Stimulated activated CD8-positive, alpha-beta memory T cell treated with anti-CD3 and anti-CD28 coated beads, Interleukin-15, amount 100 ng/mL, for 48 hours (primary cell): ENCODE measurements at places on chromosomes 2 and 18.

GRCh38 chr18:3791238-3791637 is 341.3 kb downstream of the TGIF1 start:
- no peak for DNase-seq

- DNase-seq: no peak
These were observed 218.4 kb upstream of the VRK2 start for GRCh38 chr2:57828221-57828620.

DNA sequence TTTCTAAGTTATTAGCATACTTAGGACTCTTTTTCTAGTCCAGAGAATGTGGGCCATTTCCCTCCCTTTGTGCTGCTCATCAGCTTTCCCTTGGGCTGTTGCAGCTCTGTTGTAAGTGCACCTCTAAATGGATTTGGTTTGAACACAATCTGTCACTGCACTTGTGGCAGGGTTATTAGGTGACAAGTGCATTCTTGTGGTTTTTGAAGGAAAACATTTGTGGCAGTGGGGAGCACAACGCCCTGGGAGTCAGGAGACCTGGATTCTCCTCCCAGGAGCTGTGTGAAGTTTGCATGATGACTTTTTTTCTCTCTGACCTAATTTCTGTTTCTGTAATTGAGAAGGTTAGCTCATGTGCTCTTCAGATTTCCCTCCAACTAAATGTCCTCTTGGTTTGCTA is 630.9 kb upstream of the FAM98A start:
- DNase-seq: no peak

DNA sequence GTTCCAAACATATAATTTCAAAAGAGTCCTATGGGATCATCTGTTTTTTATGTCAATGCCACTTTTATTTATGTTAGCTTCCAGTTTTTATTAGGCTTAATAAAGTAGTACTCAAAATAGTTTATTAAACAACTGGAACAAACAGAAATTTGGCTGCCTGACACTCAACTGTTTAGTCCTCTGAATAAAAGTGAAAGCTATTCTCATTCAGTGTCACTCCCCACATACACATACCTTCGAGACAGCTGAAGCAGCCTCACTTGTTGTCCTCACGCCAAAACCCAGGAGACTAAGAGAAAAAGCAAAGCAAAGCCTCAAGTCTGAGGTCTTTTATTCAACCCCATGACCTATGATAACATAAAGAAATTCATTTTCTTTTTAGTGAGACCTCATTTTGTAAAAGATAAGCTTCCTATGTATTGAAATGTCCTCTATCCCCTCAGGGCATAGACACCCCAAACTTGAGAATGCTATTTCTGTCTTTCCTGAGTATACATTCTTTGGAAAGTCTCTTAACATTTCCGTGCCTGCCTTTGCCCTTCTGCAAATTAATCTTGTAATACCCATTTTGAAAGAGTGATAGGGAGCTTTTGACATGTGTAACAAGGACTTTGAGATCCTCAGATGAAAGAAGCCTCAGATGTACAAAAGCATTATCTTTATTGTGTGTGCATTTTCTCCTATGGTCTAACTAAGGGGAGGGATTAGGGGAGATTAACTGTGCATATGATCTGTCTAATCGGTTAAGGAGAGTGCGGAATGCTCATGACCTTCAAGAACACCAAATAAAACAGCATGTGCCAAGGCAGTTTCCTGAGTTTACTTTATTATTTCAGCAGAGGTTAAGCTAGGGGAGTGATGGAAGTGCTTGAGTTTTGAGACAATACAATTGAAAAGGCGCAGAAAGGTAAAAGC is 1523.7 kb upstream of the PIK3C3 start:
- no peak for DNase-seq

GRCh38 chr2:102422910-102423309 is at the start of gene IL18RAP:
Gene IL18RAP, plus strand, starts transcription at chr2:102423160. Its CDS starts 118 bp downstream, at chr2:102423278.
- DNase-seq: no peak

DNA sequence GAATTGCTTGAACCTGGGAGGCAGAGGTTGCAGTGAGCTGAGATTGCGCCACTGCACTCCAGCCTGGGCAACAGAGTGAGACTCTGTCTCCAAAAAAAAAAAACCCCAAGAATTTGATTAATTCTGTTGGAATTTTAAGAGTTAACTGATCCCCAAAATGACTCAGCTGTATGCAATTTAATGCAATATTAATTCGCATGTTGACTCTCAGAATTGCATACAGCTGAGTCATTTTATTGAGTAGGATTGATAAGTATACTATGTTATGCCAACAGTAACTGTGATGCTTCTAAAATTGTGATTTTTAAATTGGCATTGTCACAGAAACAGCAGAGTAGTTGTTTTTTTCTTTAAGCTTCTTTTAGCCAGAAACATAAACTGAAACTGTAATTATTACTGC is 19.6 kb downstream of the MSH2 start:
- no peak for DNase-seq

- DNase-seq: no peak
These were observed 10.5 kb upstream of the CDK15 start for GRCh38 chr2:201795607-201796477.

- no peak for DNase-seq
These were observed 13.9 kb downstream of the RDH14 start for GRCh38 chr2:18546567-18546966.

DNA sequence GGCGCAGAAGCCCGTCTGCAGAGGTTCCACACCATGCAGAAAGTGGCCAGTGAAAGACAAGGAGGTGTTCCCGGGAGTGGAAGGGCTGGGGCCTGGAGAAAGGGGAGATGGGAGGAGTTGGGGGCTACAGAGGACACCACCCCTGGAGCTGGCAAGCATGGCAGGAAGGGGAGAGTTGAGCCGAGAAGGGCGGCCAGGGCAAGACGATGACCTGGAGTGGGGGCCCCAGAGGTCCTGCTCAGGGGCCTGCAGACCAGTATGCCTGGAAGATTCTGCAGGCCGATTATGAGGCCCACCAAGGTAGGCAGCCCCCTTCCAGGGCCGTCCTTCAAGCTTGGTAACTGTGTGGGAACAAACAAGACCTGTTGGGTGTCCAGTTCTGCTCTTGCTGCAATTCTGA is 33.1 kb downstream of the RBFA start:
- DNase-seq: no peak

DNA sequence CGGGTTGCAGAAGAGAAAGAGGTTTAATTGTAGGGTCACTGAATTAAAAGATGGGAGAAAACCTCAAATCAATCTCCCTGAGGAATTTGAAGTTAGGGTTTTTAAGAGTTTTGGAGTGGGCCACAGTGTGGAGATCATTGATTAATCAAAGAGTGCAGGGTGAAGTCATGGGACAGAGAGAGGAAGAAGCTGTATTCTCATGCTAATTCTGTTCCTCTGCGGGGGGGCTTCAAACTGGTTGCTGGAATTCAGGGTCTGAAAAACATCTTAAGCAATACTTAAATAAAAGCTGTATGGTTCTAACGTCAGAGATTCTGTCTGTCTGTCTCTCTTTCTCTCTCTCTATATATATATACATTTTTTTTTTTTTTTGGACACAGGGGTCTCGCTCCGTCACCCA is 169.8 kb upstream of the SPATS2L start:
- DNase-seq: no peak

DNA sequence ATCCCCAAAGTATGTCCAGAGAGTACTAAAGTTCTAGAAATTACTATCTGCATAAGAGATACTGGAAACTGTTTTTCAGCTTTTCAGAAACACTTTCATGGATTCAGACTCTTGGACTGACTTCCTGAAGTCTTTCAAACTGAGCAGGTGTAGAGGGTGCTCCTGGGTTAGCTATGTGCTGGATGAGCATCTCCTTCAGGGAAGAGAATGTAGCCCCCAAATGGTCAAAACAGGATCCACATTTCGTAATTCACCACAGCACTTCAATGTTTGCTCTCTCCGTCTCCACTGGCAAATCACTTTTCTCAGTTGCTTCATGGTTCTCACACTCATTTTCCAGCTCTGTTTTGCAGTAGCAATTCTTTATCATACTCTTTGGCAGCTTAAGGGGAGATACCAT is 23.2 kb upstream of the SATB2 start:
- DNase-seq: no peak

DNA sequence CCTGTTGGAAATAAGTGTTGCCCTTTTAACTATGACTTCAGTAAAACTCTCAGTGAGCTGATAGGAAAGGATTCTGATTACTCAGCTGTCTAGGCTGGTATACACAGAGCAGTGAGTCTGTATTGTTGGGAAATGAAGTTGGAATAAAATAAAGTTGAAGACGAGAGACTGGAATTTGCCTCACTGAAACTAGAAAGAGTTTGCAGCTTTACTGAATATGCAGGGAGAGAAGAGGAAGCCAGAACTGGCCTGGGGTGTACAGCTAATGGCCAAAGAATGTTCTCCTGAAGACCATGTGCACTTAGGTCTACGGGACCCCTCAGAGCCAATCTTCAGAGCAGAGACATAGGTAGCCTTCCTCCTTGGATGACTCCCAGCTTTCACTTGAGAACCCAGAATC is 26.5 kb downstream of the EIF4E2 start:
- DNase-seq: no peak

GRCh38 chr2:152335726-152336118 is 748 bp downstream of the FMNL2 start:
- no peak for DNase-seq

DNA sequence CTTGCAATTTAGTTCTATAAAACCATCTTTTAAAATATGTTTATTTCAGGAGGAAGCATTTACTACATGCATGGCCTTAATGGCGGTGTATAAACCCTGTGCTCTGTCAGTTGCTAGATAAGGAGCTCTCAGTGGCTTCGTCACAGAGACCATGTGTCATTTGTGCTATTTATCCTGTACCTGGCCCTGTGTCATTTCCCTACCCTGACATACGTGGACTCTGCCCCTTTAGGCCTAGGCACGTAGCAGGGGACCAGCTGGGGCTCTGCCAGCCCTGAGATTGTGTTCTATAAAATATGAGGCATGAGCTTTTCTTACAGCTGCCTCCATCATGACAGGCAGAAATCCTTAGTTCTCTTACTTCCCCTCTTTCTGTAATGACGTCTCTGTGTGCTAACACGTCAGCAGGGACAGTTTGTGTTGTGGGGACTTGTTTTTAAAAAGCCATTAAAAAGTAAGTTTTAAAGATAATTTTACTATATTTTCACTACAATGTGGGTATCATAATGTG is 88.0 kb downstream of the ITGB1BP1 start:
- no peak for DNase-seq

DNA sequence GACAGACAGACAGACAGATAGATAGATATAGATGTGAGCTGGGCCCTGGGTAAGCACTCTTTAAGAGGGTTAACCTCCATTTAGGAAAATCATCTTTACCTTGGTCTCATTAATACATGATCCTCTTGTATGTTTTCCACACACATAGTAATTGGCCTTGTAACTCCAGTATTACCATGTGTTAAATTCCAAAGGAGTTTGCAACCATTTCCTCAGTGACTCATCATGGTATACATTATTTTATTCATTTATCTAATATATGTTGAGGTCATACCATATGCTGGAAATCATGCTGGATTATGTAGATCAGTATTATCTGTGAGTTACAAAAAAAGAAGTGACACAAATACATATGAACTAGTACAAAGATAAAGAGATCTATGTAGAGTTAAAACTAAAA is 504.3 kb downstream of the DCC start:
- no peak for DNase-seq
